HuH-7.5 (cell line): ENCODE measurements at places on chromosomes 13 and 19.

- no peak for DNase-seq
Observed at GRCh38 chr13:27954406-27954851, 14.7 kb downstream of the CDX2 start.

GRCh38 chr13:67225252-67226159 lies 4.6 kb downstream of the PCDH9 start:
- DNase-seq, result no peak

DNA sequence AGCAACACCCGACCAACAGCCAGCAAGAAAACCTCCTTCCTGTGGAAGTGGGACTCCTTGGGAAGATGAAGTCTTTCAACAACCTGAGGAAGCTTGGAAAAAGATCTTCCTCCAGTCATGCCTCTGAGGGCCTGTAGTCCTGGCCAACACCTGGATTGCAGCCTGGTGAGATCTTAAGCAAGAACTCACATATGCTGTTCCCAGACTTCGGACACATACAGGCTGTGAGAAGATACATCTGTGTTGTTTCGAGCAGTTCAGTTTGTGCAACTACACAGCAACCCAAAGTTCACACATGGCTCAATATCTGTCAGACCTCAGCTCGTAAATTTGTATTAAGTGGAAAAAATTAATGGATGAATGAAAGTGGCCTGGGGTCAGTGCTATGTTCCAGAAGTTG lies 65.1 kb upstream of the UBAC2 start:
- no peak for DNase-seq

- DNase-seq, result peak; percentile 97
Observed at GRCh38 chr19:49664171-49665035, 1.3 kb downstream of the IRF3 start.

DNA sequence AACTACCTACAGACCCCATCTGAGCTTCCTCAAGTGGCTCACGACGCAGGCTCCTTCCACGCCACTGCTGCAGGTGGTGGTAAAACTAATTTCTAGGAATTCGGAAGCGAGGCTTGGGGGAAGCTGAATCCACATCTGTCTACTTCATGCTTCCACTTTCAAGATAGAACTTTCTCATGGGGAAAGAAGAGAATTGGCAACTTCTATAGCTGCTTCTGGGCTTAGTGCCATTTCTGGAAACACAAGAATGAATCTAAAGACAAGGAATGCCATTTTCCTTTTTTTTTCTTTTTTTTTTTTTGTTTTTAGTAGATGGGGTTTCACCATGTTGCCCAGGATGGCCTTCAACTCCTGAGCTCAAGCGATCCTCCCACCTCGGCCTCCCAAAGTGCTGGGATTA lies 2.8 kb upstream of the NLRP12 start:
- no peak for DNase-seq

GRCh38 chr19:34475026-34475974 lies 6.3 kb upstream of the WTIP start:
- DNase-seq, result no peak

- peak; percentile 75 for DNase-seq
Observed at GRCh38 chr19:21483589-21484170, 21.7 kb upstream of the ZNF429 start.

DNA sequence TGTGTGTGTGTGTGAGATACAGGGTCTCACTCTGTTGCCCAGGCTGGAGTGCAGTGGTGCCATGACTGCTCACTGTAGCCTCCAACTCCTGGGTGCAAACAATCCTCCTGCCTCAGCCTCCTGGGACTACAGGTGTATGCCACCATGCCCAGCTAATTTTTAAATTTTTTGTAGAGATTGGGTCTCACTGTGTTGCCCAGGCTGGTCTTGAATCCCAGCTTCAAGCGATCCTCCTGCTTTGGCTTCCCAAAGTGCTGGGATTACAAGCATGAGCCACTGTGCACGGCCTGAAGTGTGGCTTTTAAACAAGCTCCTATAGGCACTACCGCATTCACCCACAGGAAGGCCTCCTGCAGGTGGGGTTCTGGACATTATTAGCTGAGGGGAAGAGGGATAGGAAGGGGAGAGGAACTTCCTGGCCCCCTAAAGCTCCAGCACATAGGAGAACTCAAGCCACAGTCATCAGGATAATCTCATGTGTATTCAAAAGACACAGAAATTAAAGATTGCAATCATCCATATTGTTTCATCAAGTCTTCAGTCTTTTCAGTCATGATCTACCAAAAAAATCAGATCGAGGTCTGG lies 24.8 kb upstream of the SLC46A3 start:
- no peak for DNase-seq

- no peak for DNase-seq
Observed at GRCh38 chr19:1373042-1373533, 10.6 kb upstream of the NDUFS7 start.

DNA sequence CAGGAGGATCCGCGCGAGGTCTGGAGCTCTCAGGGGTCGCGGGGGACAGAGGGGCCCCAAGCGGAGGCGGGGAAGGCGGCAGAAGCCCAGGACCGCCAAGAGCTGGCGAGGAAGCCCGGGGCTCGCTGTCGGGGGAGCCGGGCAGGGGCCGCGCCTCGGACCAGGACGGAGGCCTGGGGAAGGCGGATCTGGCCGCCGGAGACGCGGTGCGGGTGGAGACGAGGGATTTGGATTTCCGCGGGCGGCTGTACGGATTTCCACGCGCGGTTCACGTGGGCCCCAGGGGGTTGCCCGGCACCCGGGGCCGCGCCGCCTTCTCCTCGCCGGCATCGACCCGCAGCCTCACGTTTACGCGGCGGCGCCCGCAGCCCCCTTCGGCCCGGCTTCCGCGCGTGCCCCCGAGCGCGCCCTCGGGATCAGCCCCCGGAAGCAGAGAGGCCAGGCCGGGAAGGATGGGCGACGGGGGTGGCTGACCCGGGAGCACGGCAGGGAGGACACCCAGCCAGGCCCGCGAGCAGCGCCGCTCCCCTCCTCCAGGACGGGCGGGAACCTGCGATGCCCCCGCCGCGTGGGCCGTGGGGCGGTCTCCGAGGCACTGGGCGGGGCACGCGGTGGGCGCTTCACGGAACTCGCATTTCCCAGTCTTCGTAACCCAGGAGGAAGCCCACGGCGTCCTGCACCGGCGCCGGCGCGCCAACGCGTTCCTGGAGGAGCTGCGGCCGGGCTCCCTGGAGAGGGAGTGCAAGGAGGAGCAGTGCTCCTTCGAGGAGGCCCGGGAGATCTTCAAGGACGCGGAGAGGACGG lies 4.7 kb downstream of the F7 start:
- no peak for DNase-seq

GRCh38 chr19:17784201-17785008 lies 10.5 kb upstream of the B3GNT3 start:
- peak; percentile 89 for DNase-seq

GRCh38 chr19:6212403-6213265 lies 67.1 kb downstream of the MLLT1 start:
- DNase-seq, result peak; percentile 13

DNA sequence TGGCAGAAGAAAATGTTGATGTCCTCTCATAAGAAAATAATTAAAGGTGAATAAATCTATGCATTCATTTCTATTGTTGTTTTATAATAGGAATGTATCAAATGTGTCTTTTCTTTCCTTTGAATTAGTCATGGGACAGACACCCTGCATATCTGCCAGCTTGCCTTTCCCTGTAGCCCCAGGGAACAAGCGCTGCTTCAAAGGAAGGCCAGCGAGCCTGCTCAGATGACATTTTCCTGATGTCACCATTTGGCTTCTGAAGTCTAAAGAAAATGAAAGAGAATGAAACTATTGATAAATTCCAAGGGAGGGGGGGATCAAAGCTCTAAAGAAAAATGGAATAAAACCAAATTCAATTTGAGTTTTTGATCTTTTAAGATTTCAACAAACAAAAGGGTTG lies 574.8 kb downstream of the IRS2 start:
- DNase-seq, result no peak

DNA sequence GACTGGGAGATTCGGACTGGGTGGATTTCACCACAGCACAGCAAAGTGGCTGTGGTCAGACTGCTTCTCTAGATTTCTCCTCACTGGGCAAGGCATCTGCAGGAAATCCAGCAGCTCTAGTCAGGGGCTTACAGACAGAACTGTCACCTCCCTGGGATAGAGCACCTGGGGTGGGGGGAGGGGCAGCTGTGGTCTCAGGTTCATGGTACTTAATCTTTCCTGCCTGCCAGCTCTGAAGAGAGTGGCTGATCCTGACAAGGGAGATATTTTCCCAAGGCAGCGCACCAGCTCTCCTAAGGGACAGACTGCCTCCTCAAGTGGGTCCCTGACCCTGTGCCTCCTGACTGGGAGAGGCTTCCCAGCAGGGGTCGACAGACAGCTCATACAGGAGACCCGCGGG lies 212.8 kb upstream of the KLF12 start:
- DNase-seq, result no peak

DNA sequence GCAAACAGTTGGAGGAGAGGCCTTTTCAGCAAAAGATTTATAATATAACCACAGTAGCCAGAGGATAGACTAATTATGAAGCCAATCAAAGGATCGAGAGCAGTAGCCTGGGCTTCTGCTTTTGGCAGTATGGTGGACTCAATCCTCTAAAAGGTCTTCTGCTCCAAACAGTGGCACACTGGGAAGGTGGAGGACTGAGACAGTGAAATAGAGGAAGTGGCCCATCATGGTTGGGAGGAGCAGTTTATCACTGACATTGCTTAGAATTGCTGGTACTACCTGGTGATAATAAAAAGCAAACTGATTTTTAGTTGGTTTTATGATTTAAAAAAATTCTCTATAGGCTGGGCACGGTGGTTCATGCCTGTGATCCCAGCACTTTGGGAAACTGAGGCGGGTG lies 20.9 kb upstream of the PLAUR start:
- DNase-seq, result no peak

- DNase-seq, result no peak
Observed at GRCh38 chr13:50192272-50192813, 177.1 kb downstream of the KCNRG start.
